NCI-H2227 treated with DMSO at 0.1 percent for 48 hours (cell line): ENCODE measurements at places on chromosomes 5 and 9.

DNA sequence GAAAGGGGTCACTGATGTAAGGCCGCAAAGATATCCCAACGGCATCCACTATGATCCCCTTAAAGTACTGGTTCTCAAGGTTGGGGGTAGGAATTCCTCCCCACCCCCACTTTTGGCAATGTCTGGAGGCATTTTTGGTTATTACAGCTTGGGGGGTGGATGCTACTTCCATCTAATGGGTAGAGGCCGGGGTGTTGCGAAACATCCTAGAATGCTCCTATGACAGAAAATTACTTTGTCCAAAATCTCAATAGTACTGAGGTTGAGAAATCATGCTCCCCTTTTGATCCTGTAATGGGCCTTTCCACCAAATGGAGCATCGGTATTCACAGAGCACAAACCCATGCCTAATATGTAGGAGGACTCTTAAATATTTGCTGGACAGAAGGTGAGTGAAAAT lies 20.8 kb upstream of the TCERG1 start:
- DNase-seq, result no peak

- DNase-seq, result no peak
Measured at GRCh38 chr9:74577956-74578355, 80.8 kb downstream of the RORB start.

- no peak for DNase-seq
Measured at GRCh38 chr5:53194086-53194485, 84.5 kb upstream of the MOCS2 start.

GRCh38 chr9:35816708-35817107 lies 1.9 kb upstream of the HINT2 start:
- no peak for DNase-seq

DNA sequence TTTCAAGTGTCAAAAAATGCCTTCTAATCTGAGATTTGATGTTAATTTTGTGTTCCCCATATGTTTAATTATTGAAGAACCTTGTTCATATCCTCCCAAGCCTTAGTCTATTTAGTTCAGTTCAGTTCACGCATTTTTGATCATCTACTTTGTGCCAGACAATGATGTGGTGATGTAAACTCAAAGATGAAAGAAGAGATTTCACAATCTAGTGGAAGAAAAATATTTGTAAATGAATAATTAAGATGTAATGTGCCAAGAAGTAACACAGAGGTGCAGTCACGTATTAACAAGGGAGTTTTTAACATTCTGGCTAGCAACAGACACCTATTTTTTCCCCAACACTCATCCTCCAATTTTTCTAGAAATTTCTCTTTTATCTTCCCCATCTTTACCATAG lies 22.1 kb upstream of the KIF2A start:
- DNase-seq, result no peak

- no peak for DNase-seq
Measured at GRCh38 chr5:147519380-147519779, 9.5 kb upstream of the DPYSL3 start.

DNA sequence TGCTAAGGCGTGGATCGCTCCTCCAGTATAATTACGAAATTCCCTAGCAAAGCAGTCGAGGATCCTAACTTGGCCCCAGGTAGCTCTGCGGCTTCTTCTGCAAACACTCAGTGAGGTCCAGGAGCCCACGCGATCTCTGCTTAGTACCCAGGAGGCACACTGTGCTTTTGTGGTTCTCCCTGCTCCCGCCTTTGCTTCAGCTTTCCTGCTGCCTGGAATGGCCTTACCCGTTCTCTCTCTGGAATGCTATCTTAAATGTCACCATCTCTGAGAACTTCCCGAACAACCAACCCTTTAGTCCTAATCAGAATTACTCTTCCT lies 639 bp downstream of the INVS start:
- DNase-seq, result peak; percentile 16

GRCh38 chr5:31909073-31909472 lies 265.0 kb downstream of the GOLPH3 start:
- DNase-seq, result no peak

GRCh38 chr5:137589185-137589584 lies 90.1 kb upstream of the SPOCK1 start:
- no peak for DNase-seq

DNA sequence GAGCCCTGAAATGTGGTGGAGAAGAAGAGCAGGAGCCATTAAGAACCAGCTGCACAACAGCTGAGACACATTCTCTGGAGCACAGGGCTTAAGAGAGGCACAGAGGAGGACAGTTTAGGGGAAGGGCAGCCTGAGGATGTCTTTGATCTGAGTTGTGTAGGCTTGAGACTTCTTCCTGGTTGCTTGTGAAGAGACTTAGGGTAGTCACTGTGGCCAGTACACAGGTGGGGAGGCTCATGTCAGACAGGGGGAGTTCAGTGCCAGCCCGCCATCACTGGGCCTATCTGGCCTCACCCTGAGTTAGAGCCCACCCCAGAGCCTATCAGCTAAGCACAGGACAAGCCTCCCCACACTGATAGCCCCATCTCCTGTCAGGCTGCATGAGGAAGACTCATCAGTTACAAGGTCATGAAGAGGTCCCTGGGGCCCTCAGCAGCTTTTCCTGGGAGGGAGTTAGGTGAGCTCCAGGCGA lies 19.8 kb downstream of the SLC22A4 start:
- no peak for DNase-seq

- no peak for DNase-seq
Measured at GRCh38 chr5:150227036-150227435, 37.2 kb downstream of the SLC6A7 start.

DNA sequence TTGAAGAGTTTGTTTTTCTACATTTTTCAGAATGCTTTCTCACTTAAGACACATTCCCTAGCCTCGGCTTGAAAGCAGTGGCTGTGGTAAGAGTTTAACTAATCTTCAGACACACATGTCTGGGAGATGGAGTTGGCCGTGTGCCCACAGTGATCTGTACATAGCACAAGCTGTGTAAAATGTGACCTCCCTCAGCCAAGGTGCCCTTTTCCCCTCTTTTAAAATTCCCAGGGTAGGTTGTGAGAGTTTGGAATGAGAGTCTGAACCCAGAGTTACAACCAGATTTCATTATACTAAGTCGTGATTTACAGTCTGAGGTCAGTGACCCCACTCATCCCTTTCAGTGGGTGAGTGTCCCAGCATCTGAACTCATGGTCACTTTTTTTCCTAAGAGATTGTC lies 230.4 kb downstream of the DOCK8 start:
- DNase-seq, result no peak

GRCh38 chr9:113398796-113399195 lies 2.3 kb downstream of the ALAD start:
- no peak for DNase-seq

DNA sequence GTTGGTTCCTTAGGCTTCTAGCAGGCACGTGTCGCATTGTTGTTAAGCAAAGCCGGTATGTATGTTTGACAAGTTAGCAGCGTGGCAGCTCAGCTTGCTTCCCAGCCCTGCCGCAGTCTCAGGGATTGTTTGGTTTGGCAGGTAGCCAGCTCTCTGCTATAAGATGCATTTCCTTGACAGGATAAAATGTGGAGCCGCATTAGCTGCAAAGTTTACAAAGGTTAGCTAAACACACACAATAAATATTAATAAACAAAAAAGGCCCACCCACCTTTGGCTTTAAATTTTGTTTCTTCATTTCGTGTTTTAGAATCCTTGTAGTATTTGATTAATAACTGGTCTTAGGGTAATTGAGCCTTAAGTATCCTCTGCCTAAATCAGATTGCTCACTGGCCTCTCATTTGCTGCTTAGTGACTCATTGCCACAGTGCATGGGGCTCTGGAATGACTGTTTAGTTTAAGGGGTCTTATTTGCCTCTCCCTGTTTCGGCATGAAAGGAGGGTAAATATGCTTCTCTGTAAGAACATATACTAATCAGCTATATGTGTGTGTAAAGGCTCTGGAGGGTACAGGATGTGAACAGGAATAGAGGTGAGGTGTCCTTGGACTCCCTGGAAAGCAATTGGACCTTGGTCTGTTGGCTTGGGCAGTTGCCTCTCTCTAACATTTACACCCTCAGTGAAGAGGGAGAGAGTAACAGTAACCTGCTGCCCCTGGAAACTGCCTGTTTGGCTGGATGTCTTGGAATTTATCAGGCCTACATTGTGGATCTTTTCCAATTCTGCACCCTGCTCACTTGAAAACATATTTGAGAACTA lies 122.0 kb downstream of the GDNF start:
- peak; percentile 94 for DNase-seq

GRCh38 chr9:94999832-95000231 lies 273.3 kb downstream of the AOPEP start:
- no peak for DNase-seq

- no peak for DNase-seq
Measured at GRCh38 chr9:98558575-98558974, 150.2 kb downstream of the GABBR2 start.

DNA sequence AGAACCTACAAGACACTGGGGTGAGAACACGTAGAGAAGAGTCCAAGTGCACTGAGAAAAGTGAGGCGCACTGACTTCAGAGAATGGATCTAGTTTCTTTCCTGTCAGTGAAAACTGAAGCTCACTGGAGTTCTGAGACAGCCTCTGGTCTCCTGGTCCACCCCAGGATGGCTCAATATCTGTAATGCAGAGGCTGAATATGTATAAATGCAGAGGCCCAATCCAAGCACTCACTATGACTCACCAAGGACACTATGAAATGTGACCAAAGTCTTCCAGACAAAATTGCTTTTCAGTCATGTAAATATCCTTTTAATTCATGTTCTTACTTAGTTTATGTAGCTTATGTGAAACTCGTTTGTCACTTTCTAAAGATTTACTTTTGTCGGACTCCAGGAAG lies 53.8 kb downstream of the NFIB start:
- no peak for DNase-seq

- no peak for DNase-seq
Measured at GRCh38 chr9:20170122-20170521, 381.3 kb upstream of the SLC24A2 start.

DNA sequence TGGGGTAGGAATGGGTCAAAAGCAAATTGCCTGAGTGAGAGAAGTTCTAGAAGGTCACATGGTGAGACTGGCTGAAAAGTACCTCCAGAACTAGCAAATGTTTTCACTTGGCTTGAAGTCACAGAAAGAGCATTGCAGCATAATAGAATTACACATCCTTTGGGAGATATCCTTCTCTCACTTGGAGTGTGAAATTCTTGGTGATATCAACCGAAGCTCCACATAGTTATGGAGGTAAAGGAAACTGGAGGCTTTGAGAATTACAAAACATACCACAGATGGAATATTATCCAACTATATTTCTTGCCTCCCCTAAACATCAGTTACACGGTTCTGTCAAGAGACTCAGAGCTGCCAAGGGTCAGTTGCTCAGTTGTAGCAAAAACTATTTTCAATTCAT lies 182.4 kb downstream of the SEMA5A start:
- DNase-seq, result no peak

- no peak for DNase-seq
Measured at GRCh38 chr5:44536650-44537260, 147.5 kb upstream of the FGF10 start.

DNA sequence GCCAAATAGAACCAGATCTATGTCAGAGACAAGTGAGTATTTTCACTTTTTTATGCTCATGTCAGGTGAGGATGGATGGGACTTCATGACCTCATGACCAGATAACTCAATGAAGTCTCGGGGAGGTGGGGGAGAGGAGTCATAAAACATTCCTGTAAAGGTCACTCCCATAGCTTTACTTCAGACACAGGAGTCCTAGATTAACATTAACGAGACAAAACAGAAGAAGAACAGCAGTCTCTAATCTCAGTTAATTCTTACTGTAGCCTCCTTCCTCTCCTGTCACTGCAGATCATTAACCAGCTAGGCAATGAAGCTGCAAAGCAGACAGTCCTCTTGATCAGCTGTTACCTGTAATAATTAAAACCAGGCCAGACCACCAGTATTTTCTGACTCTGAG lies 11.2 kb downstream of the CRHBP start:
- DNase-seq, result no peak

DNA sequence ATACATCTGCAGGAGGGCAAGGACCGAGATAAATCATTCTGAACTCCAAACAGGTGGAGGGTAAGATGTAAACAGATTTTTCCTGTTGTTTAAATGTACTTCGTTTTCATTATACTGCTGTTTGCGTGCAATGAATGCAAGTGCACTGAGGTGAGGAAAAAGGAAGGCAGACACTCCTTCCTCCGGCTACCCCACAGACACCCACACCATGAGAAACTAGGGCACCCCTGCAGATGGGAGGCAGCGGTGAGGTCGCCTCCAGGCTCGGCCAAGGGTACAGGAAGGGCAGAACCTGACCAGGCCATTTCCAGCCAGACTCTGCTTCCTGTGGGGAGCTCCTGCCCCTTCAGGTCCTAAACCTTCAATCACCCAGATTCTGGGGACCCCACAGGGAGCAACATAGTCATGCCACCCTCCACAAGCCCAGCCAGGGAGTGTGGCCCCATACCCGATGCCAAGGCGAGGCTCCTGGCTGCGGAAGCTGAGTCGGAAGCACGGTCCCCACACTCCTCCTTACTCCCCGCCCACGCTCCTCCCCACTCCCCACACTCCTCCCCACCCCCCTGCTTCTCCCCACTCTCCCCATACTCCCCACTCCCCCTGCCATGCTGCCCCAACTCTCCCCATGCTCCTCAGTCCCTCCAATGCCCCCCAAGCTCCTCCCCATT lies 37.1 kb downstream of the VAV2 start:
- DNase-seq, result no peak

DNA sequence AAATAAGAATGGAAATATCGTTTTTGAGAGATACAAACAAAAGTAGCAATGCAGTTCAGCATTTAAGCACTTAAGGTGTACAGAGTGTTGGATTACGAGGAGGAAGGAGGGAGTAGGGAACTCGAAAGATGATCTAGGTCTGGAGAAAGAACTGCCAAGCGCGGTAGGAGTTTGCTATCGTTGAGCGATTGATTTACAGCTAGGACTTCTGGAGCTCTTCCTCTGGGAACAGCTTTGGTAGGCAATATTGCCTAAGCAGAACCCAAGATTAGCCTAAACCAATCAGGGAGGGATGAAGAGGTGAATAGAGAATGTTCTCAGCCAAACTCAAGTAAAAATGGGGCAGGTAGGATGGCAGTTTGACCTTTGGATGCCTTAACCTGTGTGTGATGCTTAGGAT lies 965 bp downstream of the CLTA start:
- DNase-seq, result no peak

- no peak for DNase-seq
Measured at GRCh38 chr5:148569948-148570347, 84.4 kb downstream of the HTR4 start.

DNA sequence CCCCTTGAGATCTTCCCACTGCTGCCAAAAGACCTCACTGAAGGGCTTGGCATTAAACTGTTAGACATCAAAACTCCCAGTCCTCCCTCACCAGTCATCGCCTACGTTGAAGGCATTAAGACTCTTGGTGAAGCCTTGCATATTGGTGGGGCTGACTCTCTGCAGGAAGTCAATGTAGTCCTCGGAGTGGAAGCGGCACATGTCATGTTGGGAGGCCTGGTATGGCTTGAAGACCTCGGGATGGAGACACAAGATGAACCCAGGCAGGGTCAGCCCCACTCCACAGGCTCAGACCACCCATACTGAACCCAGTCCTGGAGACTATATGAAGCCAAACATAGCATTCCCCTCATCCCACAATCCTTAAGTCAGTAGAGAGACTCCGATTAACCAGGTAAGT lies 1.9 kb downstream of the HDAC3 start:
- no peak for DNase-seq

GRCh38 chr9:84238652-84239051 lies 101.9 kb downstream of the SLC28A3 start:
- no peak for DNase-seq

- no peak for DNase-seq
Measured at GRCh38 chr5:69504036-69504435, 11.4 kb downstream of the OCLN start.

GRCh38 chr5:123807177-123807945 lies 295.4 kb downstream of the CSNK1G3 start:
- peak; percentile 73 for DNase-seq

GRCh38 chr5:131795228-131795627 lies 1.6 kb downstream of the FNIP1 start:
- no peak for DNase-seq
